SHP77 treated with DMSO at 0.1 percent for 48 hours (cell line): ENCODE measurements at places on chromosomes 6 and 20.

GRCh38 chr20:25012616-25013189 lies 20.2 kb upstream of the APMAP start:
- DNase-seq = no peak

GRCh38 chr6:35590622-35591066 lies 77.9 kb upstream of the TULP1 start:
- no peak for DNase-seq

- DNase-seq = no peak
Measured at GRCh38 chr20:38222231-38222922, 38.2 kb downstream of the KIAA1755 start.

GRCh38 chr6:1730882-1731281 lies 121.2 kb downstream of the FOXC1 start:
- no peak for DNase-seq

- no peak for DNase-seq
Measured at GRCh38 chr6:158803733-158804143, 15.4 kb downstream of the EZR start.

DNA sequence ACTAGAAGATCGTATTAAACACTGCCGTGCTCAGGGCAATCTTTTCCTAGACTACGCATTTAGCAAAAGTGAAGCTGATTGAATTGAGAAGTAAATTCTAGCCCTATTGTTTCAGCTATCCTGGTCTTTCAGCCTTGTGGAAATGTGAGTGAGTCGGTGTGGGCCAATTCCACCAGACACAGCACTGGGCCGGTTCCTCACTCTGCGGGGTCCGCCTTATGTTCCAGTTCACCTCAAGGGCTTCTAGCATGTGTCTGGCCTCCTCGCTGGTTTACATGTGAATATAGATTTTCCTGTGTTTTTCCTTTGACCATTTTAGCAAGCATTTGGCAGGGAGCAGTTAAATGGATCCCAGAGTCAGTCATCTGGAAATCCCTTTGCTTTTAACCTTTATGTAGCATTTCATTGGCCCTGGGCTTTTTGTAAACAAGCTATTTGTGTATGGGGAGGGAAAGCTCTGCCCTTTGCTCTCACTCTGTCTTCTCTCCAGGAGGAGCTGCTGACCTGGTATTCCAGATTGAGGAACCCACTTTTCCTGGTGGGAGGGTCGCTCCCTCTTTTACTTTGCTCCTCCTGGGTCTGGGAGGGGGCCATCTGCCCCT lies 12.4 kb upstream of the GTSF1L start:
- no peak for DNase-seq

DNA sequence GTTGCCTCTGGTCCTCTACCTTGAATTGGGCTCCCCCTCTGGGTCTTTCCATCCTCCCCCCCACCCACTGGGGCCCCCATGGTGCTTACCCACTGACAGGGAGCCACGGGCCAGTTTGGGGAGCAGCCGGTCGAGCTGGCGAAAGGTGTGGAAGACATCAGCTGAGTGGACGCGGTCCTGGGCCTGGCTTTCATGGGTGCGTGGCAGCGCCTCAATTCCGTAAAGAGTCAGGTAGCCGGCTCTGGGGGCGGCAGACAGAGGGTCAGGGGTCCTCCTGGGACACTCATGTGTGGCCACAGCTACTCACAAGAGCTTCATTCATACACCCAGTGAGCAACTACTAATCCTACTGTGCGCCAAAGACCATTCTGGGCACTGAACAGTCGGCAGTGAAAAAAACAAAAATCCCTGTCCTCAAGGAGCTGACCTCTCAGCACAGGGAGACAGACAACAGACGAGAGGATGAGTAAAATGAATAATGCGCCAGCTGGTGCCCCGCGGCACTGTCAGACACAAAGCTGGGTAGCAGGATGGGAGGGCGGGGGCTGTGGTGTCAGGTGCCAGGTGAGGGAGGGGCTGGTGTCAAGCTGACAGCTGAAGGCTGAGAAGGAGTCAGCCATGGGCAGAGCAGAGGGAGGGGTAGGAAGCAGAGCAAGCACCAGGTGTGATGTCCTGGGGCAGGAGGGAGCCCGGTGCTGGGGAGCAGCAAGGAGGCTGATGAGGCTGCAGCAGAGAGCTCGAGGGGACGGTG lies 28.3 kb downstream of the PTGIS start:
- no peak for DNase-seq

GRCh38 chr20:25178563-25179438 lies 16.7 kb upstream of the ENTPD6 start:
- peak; percentile 46 for DNase-seq

- DNase-seq = no peak
Measured at GRCh38 chr6:166450167-166450873, 67.6 kb upstream of the MPC1 start.

DNA sequence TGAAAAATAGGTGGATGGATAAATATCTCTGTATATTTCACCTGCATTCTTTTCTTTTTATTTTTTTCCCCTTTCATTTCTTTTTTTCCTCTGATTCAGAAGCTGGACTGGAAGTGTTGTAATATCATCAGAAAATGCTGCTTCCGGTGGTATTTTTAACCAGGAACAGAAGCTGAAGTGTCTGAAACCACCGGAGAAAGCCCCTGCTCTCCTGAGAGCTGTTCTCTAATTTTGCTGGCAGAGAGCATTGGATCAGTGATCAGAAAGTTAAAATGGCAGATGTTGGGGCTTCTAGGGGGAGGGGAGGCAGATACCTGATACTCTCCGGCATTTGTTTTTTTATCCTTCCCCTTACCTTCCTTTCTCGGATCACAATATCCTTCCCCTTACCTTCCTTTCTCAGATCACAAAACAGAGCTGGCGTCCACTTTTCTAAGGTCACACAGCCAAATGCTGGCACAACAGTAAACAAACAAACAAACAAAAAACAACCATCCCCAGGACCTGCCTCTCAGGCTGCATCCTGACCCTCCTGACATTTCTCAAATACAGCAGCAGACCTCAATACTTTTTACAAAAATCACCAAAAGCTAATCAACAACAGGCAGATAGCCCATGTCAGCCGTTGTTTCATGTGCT lies 143.2 kb upstream of the ZNF217 start:
- no peak for DNase-seq

DNA sequence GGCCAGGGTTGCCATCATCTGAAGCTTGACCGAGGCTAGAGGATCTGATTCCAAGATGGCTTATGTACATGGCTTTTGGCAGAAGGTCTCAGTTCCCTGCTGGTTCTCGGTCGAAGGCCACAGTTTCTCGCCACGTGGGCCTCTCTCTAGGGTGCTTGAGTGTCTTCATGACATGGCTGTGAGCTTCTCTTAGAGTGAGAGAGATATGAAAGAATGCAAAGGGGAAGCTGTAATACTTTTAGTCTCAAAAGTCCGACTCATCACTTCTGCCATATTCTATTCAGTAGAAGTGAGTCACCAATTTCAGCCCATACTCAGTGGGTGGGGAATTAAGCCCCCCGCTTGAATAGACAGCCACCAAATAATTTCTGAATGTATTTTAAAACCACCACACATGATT lies 94.2 kb downstream of the UTRN start:
- no peak for DNase-seq

GRCh38 chr20:18276821-18277220 lies 11.5 kb upstream of the ZNF133 start:
- DNase-seq = peak; percentile 58

DNA sequence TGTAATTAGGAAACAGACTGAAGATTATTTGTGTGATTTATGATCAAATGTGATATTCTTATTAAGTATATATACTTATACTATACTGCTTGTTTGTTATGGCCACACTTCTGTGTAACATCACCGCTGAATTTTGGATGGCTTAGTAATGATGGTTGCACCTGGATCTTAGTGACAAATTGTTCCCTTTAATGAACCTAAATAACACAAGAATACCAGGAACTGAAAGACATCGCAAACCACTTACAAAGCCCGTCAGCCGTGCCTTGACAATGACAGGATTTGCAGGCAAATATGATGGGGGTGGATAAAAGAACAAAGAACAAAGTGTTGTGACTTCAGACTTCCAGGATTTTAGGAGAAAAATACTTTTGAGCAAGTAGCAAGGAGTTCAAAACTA lies 67.1 kb downstream of the LAMP5 start:
- DNase-seq = no peak

DNA sequence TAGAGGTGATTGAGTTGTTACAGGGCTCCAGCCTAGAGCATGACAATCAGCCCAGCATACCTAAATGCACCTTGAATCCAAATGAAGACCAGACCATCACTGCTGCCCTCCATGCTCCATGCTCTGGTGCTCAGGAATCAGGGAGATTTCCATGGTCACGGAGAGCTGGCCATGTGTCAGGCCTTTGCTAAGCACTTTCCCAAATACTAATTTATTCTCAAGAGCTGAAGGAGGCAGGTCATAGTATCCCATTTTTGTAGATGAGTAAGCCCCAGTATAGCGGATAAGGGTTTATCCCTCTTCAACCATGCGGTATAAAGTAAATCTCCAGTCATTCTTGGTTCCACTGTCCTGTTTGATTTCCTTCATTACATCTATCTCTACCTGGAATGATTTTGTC lies 240.8 kb downstream of the TFAP2A start:
- DNase-seq = no peak

DNA sequence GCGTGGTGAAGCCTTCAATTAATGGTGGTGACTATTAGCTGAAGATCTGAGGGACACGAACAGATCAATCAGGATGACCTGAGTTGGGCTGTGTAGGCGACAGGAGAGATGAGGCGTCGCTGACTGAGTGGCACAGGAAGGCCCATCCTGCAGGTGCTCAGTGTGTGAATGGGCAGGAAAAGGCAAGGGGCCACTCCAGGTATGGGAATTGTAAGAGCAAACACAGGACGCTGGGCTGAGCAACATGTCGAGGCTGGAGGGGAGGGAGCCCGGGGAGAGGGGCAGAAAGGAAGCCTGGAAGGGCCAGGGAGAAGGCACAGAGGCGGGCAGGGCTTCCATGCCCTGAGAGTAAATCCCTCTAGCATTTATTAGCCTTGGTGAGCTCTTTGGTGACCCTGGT lies 151.0 kb downstream of the VEGFA start:
- DNase-seq = no peak

GRCh38 chr6:36756786-36757185 lies 59.2 kb downstream of the RAB44 start:
- no peak for DNase-seq

DNA sequence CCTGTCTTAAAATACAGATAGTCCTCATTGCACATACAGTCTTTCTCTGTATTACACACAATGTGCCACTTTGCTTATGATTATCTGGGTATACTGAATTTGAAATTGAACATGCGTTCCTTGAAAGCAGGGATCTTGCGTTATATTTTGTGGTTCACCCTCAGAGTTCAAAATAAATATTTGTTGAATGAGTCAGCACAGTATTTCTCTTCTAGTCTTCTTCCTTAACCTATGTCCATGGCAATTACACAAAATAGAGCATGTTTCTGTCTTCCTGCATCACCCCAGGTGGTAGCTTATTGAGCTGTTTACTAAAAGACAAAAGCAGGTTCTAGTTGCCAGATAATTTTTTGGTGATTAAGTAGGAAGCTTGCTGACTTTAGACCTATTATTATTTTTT lies 272.9 kb upstream of the FERMT1 start:
- peak; percentile 36 for DNase-seq

GRCh38 chr6:22073516-22074198 lies 223.2 kb downstream of the PRL start:
- DNase-seq = no peak

DNA sequence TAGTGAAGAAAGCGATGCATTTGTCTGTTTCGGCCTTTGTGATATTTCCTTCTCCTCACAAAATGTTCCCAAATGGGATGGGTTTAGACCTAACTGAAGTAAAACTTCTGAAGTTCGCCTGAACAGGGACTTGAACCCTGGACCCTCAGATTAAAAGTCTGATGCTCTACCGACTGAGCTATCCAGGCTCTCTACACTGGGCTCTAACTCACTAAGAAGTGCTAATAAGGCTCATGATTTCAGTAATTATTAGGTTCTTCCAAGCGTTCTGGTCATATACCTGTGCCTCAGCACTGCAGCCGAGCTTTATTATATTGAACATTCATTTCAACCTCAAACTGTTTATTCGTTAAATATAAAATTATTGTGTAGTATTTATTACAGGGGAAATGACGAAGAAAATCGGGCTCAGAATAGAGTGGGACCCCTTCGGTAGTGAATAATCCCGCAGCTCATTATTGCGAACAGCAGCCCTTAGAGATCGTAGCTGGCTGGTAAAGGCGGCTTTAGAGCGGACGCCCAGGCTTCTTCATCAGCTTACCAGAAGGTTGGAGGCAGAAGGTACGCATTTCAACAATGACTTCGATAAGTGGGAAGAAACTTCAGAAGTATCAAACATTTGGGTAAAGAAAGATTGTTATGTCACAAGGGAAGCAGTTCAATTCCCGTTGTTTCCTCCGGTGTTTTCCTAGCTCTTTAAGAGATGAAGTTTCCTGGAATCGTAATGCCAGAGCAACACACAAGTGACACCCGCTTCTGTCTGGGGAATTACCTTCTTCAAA lies 119.0 kb upstream of the ZNF184 start:
- peak; percentile 9 for DNase-seq

DNA sequence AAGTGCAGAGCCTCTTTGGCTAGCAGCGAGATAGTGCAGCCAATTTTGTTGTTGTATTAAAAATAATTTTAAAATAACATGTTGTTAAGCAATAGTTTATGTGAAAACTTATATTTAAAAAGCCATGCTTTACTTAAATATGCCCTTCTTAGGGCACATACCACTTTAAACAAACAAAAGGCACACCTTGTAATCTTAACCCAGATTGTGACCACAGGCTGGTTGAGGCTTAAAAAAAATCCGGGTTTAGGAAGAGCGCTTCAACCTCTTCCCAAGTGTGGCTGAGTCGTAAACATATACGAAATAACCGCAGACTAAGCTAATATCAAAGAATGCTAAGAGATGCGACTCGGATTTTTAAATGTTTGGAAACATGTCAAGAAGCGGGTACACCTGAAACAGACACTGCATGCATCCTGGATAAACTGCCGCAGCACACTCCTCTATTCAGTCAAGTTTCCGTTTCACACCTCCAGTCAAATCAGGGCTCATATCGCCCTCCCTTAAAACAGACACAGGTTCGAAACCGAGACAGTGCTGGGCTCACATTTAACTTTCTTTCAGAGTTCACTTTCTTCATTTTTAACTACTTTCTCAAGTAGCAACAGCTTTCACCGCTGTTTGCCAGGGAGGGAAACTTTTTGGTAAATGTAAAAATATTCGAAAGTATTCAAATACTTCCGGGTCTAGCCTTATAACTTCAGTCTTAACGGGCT lies 1.5 kb downstream of the DEK start:
- no peak for DNase-seq

DNA sequence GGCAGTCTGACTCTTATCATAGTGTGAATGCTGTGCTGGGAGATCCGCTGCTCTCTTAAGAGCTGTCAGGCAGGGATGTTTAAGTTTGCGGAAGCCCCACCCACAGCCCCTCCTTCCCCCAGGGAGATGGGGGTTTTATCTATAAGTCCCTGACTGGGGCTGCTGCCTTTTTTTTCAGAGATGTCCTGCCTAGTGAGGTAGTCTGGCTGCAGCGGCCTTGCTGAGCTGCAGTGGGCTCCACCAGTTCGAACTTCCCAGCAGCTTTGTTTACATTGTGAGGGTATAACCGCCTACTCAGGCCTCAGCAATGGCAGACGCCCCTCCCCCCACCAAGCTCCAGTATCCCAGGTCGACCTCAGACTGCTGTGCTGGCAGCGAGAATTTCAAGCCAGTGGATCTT lies 75.7 kb upstream of the UST start:
- no peak for DNase-seq
